ENCODE measurements at places on chromosomes 5 and 9.

DNA sequence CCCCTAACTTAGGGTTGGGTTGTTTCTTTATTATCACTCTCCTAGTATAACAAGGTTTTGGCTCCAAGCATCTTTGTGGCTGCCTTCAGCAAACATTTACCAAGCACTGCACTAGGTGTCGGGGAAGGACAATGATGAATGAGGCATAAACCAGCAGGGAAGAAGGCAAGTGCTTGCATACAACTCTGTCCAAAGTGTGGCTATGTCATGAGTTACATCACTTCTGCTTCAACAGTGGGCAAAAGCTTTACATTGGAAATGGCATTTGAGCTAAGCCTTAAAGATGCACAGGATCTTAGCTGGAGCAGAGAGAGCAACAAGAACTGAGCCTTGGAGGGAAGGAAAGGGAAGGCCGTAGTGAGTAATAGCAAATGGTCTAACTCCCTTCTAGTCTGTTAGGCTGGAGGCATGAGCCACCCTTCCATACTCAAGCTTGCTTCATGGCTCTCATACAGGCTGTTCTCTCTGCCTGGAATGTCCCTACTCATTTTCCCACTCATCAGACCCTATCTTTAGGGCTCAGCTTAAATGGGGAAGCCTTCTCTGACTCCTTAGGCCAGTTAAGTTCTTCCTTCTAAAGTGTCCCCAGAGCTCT, 121.8 kb downstream of the SEMA6A start:
- no peak for DNase-seq

- DNase-seq, result no peak
These were observed 211.2 kb downstream of the NXNL2 start for GRCh38 chr9:88746029-88746742.

GRCh38 chr5:7776442-7776841, 74.5 kb downstream of the CFAP90 start:
- no peak for DNase-seq

DNA sequence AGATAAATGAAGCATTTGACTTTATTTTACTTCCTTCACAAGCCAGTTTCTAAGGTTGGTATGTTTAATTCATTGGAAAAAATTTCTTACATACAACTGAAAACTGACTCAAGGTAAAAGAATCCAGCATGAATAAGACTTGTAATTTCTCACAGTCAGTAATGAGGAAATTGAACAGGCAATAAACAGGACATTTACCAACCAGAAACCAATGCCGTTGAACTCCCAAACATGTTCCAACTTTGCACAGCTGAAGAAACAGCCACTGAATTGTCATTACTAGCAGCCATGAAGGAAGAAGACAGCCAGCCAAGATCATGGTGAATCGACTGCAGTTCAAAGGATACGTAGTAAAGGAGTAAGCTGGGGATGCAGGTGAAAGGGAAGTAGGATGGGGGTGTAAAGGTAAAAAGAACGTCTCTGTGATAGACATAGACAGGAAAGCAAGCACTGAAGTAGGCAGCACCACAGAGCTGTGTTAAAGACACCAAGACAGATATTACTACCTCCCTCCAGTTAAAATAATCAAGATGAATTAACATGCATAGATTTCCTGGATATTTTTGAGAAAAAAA, 21.3 kb upstream of the SLC12A2 start:
- no peak for DNase-seq

- no peak for DNase-seq
These were observed 155.0 kb downstream of the SAXO1 start for GRCh38 chr9:18877984-18878383.

DNA sequence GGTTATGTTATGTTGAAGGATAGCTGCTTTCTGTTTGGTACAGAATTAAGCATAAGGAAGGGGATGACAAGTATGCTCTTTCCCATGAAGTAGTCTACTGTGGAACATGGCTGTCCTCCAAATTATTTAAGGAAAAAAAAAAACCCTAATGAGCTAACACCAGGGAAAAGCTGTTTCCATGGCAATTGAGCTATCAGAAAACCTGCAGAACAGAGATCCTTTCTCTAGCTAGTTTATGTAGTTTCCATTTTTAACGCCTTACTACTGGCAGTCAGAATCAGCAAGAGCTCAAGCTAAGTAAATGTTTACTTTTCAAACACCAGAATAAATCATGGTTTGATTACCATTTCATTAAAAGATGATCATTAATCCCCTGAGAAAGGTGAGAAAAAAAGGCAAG, 287.4 kb upstream of the TARS1 start:
- no peak for DNase-seq

- no peak for DNase-seq
These were observed 61.3 kb upstream of the SPOCK1 start for GRCh38 chr5:137560420-137560819.

DNA sequence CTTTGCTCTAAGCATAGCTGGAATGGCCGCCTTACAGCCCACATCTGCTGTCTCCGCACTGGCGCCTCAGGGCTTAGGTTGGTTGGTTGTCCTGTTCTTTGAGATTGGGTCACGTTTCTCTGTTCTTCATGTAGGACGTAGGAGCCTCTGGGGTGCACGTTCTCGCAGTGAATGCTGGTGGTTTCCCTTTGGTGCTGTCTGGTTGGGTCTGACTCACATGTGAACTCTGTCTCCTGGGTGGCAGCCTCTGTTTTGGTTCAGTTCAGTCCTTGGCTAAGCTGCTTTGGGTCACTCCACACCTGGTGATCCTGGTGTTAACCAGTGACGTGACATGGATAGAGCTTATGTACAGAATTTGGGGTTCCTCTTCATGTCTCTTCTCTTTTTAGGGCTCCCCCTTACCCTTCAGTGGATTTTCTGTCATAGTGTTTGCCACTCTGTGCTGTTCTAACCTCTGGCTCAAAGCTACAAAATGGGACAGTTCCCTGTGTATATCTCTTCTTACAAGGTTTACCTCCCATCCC, 12.6 kb upstream of the LPCAT1 start:
- DNase-seq, result peak; percentile 82

GRCh38 chr9:134984372-134985265, 66.9 kb upstream of the FCN1 start:
- no peak for DNase-seq

- DNase-seq, result no peak
These were observed 483.4 kb upstream of the KIF2A start for GRCh38 chr5:61822584-61822983.

- DNase-seq, result no peak
These were observed 380.4 kb downstream of the PTPRD start for GRCh38 chr9:10232352-10232930.
